ENCODE measurements at places on chromosomes 2 and 18.
A peak's percentile ranks its signal among the peaks of the same experiment; 100 is the strongest.

DNA sequence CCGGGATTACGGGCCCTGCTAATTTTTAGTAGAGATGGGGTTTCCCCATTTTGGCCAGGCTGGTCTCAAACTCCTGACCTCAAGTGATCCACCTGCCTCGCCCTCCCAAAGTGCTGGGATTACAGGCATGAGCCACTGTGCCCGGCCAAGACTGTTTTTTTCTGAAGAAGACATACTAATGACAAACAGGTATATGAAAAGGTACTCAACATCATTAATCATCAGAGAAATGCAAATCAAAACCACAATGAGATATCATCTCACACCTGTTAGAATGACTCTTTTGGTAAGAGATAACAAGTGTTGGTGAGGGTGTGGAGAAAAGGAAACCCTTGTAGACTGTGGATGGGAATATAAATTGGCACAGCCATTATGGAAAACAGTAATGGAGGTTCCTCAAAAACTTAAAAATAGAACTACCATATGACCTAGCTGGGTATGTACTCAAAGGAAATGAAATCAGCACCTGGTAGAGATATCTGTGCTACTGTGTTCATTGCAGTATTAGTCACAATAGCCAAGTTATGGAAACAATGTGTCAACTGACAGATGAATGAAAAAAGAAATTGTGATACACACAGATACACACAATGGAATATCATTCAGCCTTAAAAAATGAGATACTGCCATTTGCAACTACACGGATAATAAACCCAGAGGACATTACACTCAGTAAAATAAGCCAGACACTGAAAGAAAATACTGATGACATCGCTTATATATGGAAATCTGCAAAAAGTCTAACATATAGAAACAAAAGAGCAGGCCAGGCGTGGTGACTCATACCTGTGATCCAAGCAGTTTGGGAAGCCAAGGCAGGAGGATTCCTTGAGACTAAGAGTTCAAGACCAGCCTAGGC lies 20.8 kb downstream of the SOS1 start:
- DNase-seq = no peak

- no peak for DNase-seq
These were observed 12.7 kb downstream of the DGUOK start for GRCh38 chr2:73939419-73939818.

DNA sequence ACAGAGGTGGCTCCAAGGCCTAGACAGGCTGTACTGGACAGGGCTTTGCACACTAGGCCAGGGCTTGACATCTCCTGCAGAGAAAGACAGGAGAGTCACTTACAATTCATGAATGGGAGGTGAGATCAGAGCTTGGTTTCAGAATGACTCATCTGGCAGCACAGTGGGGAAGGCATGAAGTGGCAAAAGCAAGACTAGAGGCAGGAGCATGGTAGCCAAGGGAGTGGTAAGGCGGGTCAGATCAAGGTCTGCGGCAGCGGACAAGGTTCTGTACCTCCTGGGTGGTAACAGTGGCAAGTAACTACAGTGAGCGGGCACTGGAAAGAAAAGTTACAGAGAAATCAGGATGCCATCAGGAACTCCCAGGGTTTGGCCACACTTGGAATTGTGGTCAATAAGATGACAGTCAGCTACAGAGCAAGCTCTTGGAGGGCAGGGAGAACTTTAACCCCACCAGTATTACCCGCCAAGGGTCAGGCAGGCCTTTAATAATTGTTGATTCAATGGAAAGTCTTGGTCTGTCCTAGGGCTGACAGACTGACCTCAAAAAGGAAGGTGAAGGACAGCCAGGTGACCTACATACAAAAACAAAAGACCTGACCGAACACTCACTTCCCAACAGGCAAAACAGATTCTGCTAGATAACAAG lies 5.7 kb downstream of the MCFD2 start:
- no peak for DNase-seq

DNA sequence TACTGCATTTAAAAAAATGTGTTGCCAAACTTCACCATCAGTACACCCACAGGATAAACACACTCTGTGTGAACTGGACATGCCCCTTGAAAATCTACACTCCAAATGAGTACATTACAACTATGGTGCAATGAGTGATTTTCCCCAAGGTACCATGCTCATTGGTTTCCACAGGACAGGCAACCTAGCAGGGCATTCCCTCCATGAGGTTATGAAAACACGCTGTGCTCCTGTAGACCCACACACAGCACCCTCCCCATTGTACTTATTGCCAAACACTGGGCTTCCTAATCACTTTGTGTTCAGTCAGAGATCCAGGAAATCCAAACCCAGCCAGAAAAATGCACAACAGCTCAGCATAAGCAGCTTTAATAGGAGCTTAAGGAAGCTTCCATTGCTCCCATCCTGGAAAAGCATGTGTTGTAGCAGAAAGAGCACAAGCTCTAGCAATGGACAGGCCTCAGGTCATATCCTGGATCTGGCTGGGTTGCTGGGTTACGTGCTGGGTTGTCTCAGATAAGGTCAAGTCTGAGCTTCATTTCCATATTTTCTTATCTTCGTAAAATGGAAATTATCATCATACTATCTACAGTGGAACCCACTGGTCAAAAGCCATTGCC lies 20.8 kb upstream of the ATIC start:
- DNase-seq = no peak

GRCh38 chr2:109195193-109196045 lies 66.4 kb downstream of the SH3RF3 start:
- DNase-seq = no peak

DNA sequence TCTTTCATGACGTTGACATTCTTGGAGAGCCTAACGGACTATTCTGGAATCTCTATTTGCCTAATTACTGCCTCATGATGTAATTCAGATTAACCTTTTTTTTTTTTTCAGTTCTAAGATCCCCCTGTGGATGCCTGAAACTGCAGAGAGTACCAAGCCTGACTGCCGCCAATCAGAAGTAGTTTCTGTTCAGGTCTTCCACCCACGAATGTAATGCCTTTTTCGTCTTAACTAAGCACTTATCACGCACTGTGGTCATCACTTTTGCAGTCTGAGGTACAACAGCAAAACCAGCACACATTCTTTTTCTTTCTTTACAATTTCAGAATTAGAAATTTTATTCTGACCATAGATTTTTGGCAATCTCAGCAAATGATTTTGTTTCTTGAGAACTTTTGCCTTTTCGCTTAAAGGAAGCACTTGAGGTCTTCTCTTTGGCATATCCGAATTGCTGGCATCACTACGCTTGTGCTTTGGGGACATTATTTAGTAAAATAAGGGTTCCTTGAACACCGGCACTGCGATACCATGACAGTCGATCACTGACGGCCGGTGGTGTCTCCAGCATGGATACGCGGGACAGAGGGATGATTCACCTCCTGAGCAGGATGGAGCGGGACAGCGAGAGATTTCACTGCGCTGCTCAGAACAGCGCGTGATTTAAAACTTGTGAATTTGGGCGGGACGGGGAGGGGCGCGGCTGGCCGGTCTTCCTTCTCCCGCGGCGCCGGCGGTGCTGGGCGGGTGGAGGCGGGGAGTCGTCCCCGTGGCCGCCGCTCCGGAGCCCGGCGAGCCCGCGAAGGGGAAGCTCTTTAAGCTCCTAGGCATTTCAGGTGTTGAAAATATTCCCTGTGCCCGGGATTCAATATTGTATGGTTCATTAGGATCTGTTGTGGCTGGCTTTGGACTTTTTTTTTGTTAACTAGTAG lies 32.0 kb upstream of the GPR55 start:
- DNase-seq = no peak

GRCh38 chr2:235609746-235610145 lies 115.9 kb downstream of the AGAP1 start:
- DNase-seq = no peak

DNA sequence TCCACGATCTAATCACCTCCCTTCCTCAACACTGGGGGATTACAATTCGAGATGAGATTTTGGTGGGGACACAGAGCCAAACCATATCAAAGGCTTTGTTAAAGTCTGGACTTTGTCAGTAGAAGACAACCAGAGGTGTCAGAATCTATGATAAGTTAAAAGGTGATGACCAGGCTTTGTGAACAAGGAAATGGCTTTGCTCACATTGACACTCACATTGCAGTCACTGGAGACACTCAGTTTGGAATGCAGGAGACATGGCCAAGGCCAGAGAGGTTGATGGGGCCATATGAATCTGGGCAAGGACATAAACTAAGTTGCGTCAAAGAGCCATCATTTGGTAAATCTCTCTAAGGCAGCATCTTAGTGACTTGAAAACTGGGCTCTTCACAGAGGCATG lies 678.2 kb upstream of the FSHR start:
- no peak for DNase-seq

GRCh38 chr2:134583462-134583861 lies 135.3 kb downstream of the TMEM163 start:
- no peak for DNase-seq

GRCh38 chr2:205644018-205644417 lies 38.3 kb upstream of the NRP2 start:
- DNase-seq = no peak

- peak; percentile 2 for DNase-seq
These were observed 76.6 kb upstream of the MAP4K3 start for GRCh38 chr2:39513641-39514094.

DNA sequence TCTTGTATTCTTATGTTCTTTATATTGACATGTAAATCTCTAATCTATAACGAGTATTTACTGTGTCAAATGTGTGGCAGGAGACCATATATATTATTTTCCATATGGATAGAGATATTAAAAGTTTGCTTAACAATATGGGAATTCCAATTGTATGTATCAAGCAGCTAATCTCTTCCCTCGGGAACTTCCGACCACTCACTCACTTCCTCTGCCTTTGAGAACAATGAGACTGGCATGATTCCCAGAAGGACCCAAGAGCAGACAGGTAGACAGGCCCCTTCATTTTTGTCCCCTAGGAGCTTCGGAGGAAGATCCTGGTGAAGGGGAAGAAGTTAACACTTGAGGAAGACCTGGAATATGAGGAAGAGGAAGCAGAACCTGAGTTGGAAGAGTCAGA lies 24.1 kb downstream of the PLCD4 start:
- no peak for DNase-seq

DNA sequence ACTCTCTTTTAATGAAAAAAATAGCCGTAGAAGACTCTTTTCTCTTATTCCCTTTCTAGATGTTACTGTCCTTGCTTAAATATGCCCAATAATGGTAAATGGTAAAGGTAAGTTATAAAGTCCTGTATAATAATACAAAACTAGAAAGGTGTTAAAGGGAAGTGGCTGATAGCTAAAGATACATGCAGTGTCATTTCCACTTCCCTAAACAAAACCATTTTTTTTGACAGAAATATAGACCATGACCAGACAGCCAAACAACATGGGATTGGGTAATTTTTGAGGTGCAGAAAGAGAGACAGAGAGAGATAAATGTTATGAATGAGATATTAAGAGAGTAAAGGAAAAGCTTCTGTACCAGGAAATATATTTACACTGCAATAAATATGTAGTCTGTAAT lies 731.7 kb upstream of the REG3G start:
- DNase-seq = no peak

- no peak for DNase-seq
These were observed 407.8 kb downstream of the CDH2 start for GRCh38 chr18:27769152-27769551.

DNA sequence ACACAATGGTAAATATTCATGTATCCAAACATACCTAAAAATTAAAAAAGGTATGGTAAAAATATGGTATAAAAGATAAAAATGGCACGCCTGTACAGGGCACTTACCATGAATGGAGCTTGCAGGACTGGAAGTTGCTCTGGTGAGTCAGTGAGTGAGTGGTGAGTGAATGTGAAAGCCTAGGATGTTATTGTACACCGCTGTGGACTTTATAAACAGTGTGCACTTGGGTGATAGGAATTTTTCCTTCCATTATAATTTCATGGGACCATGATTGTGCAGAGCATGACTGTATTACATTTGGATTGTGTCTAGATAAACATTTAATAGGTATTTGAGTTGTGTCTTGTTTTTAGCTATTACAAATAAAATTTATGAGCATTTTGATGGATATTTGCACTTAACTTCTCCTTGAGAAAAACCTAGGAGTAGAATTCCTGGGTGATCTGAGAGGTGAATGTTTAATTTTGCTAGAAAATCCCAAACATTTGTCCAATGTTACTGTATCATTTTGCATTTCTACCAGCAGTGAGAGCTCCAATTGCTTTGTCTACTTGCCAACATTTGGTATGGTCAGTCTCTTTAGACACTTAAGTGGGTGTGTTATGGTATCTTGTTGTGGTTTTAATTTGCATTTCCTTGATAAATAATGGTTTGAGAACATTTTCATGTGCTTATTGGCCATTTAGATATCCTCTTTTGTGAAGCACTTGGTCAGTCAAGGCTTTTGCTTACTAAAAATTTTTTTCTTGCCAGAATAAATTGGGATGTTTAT lies 81.7 kb downstream of the BCL2L11 start:
- DNase-seq = no peak

- DNase-seq = no peak
These were observed 32.7 kb downstream of the GLI2 start for GRCh38 chr2:120768112-120769048.

DNA sequence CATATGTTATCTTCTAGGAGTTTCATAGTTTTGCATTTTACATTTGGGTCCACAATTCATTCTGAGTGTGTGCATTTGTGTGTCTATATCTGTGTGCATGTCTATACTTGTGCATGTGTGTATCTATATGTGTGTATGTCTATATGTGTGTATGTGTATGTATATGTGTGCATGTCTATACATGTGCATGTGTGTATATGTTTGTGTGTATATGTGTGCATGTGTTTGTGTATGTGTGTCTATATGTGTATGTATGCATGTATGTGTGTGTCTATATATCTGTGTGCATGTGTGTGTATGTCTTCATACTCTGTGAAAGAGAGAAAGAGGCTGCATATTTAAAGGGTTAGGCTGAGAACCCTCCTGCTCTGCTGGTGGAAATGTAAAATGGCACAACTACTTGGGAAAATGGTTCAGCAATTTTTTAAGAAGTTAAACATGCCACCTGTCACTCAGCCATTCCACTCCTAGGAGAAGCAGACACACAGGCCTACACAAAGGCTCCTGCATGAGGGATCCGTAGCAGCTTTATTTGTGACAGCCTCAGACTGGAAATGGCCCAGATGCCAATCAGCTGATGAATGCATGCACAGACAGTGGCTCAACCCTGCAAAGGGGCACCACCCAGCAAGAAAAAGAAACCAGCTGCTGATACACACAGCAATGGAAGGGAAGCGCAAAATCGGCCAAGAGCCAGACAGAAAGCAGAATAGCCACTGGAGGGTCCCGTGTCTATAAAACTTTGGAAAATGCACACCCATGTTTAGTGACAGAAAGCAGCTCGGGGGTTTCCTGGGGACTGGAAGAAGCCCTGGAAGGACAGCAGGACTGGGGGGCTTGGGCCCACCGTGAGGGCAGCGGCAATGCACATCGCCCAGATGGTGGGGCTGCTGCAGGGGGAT lies 146.8 kb downstream of the SEPTIN10 start:
- no peak for DNase-seq

DNA sequence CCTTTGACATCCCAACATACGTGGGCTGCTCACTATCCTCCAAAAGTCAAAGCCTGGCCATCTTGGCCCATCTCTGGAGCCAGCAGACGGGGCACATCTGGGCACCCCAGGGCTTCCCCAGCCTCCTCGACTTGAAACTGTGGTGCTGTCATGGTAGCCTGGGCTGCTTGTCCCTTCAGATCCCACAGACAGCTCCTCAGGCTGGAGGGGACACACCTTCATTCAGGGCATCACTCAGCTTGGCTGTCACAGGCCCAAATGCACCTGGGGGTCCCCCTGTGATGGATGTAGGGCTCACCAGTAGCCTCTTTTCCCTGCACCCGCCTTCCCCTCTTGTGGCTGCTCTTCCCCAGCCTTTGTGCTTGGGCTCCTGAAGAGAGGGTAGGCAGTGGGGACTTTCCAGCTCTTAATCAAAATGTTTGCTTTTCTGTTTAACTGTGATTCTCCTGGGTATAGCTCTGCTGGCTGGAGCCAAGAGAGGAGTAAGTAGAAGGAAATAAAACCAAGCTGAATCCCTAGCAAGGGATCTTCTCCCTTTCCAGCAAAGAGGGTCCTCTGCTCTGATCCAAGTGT lies 92.3 kb downstream of the GYPC start:
- no peak for DNase-seq
